ENCODE measurements at places on chromosomes 11 and 22. TPM values are rescaled to one million over a fixed set of nuclear protein-coding genes. Genes with fewer than 3 reads are reported as not detected.

DNA sequence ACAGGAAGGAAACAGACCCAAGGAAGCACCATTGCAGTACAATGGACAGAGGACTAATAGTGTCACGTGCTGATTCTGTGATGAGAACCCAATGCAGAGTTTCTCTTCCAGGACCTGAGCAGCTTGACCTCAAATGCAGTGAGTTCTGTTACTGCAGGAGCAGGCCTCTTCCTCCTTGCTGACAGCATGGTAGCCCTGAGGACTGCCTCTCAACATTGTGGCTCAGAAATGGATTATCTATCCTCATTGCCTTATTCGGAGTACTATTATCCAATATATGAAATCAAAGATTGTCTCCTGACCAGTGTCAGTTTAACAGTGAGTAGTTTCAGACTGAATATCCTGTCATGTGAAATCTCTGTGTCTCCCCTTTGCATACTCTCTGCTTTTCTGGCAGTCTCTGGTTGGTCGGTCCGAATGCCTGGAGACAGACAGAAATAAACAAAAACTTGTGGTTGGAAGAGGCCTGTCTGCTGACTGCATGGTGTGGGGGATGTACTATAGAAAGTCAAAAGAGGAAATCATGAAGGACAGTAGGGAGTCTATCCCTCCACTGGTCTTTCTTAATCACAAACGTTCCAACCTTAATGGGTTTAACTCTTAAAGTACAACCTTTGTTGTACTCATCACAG lies 6.9 kb upstream of the MS4A14 start:
- no peaks in the 10 kb centered on the region for H3K4me1 ChIP-seq
- no peak overlapping the region for H3K4me3 ChIP-seq
- no peaks in the 10 kb centered on the region for H3K36me3 ChIP-seq
- H3K27ac ChIP-seq = no peak overlapping the region
- H3K27me3 ChIP-seq = no peaks in the 10 kb centered on the region

DNA sequence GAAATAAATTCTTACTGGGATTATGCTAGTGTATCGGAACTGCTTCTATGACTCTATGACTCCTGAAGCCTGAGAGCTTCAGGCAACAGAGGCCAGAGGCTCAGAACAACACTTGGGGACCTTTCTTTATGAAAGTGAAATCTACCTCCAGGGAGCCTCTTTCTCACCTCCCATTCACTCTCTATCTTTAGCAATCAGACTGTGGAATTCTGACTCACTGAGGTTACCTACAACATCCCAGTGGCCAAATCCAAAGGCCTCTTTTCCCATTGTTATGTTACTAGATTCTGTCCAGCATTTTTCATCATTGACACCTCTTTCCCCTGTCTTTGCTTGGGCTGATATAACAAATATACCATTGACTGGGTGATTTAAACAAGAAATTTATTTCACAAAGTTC lies 14.1 kb upstream of the CYB5R2 start:
- no peak for DNase-seq
- H3K4me3 ChIP-seq = no peak overlapping the region
- no peaks in the 10 kb centered on the region for H3K36me3 ChIP-seq
- no peak overlapping the region for H3K27ac ChIP-seq
- peaks cover 4% of the 10 kb centered on the region for H3K27me3 ChIP-seq

GRCh38 chr11:72066855-72067254 lies 13.5 kb downstream of the NUMA1 start:
- H3K4me1 ChIP-seq = peaks cover 55% of the 10 kb centered on the region
- H3K4me3 ChIP-seq = no peak overlapping the region
- H3K27ac ChIP-seq = peak overlapping the region; percentile 83
- H3K27me3 ChIP-seq = no peaks in the 10 kb centered on the region

DNA sequence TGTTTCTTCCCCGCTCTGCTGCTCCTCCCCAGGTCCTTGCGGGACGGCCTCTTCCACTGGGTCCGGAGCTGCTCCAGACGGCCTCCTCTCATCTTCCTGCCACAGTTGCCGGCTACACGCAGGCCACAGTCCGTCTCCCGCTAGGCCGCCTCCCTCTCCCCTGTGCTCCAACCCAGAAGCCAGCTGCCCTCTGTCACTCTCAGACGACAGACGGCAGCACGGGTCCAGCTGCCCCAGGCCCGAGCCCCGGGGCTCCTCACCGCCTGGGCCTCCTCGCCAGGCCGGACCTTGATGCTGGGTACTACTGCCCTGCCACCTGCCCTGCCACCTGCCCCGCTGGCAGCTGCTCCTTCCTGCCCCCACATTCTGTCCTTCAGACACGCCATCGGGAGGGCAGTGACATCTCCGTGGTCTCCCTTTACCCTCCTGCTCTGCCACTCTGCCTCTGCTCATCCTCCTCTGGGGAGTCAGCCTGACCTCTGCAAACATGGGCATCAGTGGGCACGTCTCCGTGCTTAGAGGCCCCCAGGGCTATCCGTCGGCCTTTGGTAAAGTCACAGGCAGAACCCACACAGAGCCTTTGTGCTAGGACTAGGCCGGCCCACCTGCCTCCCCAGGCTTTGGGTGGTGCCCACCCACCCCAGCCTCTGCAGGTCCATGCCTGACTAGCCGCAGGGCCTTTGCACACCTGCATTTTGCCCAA lies 43.1 kb upstream of the TH start:
- no peak overlapping the region for H3K4me3 ChIP-seq
- no peaks in the 10 kb centered on the region for H3K4me1 ChIP-seq
- H3K27ac ChIP-seq = no peak overlapping the region
- H3K27me3 ChIP-seq = peaks cover 56% of the 10 kb centered on the region

- no peak overlapping the region for H3K27ac ChIP-seq
- H3K4me1 ChIP-seq = peaks cover 34% of the 10 kb centered on the region
- H3K4me3 ChIP-seq = no peak overlapping the region
- no peak for DNase-seq
These were observed 57.9 kb downstream of the NECTIN1 start for GRCh38 chr11:119671051-119671450.

DNA sequence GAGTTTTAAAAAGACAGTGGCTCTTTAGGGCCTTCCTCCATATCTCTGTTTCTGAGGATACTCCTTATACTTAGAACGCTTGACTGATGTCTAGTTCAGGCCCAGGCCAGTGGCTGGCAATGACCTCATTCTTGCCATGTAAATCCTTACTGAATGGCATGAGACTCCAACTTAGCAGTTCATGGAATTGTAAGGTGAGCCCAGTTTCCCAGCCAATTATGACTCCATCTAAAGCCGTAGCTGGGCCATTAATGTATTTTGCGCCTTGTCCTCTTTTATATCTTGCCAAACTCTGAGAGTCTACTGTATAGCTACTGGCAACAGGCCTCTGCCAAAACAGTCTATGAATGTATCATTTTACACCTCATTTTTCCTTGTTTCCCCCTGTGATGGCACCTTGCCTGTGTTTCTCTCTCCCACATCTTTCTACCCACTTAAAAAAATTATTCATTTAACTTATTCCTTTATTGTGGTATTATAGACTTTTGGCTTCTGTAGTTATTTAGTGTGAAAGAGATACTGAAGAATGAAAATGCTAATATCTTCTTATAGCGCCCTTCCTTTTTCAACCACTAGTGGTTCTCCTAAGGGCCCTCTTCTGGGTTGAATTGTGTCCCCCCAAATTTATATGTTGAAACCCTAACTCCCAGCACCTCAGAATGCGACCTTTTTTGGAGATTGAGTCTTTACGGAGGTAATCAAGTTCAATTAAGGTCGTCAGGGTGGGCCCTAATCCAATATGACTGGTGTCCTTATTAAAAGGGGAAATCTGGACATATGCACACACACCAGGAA lies 67.4 kb downstream of the ZNRF3 start:
- H3K27me3 ChIP-seq = no peaks in the 10 kb centered on the region
- H3K27ac ChIP-seq = no peak overlapping the region
- H3K36me3 ChIP-seq = no peaks in the 10 kb centered on the region
- no peak overlapping the region for H3K4me3 ChIP-seq

- no peak for DNase-seq
- H3K27me3 ChIP-seq = no peaks in the 10 kb centered on the region
- H3K4me3 ChIP-seq = no peak overlapping the region
- H3K4me1 ChIP-seq = peaks cover 9% of the 10 kb centered on the region
- H3K27ac ChIP-seq = no peak overlapping the region
These were observed 405.3 kb upstream of the CCDC90B start for GRCh38 chr11:83691451-83691950.

DNA sequence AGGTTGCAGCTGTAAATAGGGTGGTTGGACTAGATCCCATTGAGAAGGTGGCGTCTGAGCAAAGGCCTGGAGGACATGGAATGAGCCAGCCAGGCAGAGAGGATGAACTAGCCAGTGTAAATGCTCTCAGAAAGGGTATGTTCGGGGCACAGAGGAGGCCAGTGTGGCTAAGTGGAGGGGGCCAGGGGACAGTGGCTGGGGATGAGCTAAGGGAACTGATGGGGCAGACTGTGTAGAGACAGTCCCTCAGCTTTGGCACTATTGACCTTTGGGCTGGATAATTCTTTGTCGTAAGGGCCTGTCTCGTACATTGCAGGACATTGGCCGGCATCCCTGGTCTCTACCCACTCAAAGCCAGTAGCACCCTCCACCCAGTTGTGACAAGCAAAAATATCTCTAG lies 43.7 kb upstream of the ISX start:
- no peak overlapping the region for H3K27ac ChIP-seq
- H3K36me3 ChIP-seq = no peaks in the 10 kb centered on the region
- H3K27me3 ChIP-seq = no peaks in the 10 kb centered on the region
- DNase-seq = no peak

- DNase-seq = no peak
- no peak overlapping the region for H3K27ac ChIP-seq
- H3K4me1 ChIP-seq = peaks cover 23% of the 10 kb centered on the region
- H3K27me3 ChIP-seq = no peaks in the 10 kb centered on the region
- H3K36me3 ChIP-seq = no peaks in the 10 kb centered on the region
- H3K4me3 ChIP-seq = no peak overlapping the region
These were observed 25.2 kb downstream of the RELT start for GRCh38 chr11:73401217-73401923.

GRCh38 chr11:132430429-132431062 lies 1060.1 kb downstream of the NTM start:
- no peaks in the 10 kb centered on the region for H3K36me3 ChIP-seq
- no peaks in the 10 kb centered on the region for H3K4me1 ChIP-seq
- H3K27ac ChIP-seq = no peak overlapping the region
- no peaks in the 10 kb centered on the region for H3K27me3 ChIP-seq
- H3K4me3 ChIP-seq = no peak overlapping the region
- DNase-seq = no peak

DNA sequence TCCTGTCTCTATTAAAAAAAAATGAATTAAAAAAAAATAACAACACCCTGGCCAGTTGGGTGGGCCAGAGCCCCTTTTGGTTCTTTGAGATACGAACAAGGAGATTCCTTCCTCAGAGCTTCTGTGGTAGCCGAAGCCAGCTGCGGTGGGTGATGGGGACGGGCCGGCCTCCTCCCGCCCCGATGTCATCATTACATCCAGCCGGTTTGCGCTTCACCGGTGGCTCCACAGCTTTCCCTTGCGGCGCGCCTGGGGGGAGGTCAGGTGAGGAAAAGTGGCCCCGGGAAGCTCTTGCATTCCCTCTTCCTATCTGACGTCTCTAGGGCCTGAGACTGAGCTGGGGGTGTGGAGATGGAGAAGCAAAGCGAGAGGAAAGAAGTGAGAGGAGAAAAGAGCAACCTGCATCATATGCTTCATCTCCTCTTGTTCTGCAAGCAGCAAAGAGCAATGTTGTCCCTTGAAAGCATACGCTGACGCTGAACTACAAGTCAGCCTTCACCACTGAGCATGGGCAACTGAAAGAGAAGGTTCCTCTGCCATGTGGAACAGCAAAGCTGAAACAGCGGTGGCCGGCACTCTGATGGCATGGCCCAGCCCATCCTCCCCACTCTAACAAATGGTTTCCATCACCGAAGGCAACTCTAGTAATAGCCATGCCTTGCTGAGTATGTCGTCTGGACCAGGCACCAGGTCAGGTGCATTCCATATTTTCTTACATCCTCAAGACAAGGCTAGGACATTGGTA lies 6.0 kb downstream of the ADAMTS8 start:
- DNase-seq = no peak
- H3K4me1 ChIP-seq = peaks cover 58% of the 10 kb centered on the region
- H3K27me3 ChIP-seq = peaks cover 9% of the 10 kb centered on the region
- no peaks in the 10 kb centered on the region for H3K36me3 ChIP-seq

DNA sequence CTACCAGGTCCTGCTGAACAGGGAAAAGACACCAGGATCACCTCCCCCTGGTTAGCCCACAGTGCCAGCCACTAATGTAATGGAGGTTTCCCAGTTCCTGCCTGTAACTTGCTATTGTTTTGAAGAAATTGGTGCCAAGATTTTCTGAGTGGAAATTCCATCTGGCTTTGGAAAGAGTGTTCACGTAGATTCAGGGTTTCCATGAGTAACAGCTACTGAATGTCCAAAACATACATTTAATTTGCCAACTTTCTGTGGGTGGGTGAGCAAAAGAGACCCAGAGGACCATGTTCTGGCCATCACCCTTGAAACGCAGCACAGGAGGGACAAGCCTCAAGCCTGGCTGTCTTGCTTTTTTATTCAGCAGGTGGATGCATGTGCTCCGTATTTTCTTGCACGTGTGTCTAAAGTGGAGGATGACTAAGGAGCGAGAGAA lies 8.8 kb upstream of the DKK3 start:
- H3K4me3 ChIP-seq = no peak overlapping the region
- peak overlapping the region; percentile 67 for H3K27ac ChIP-seq
- no peaks in the 10 kb centered on the region for H3K27me3 ChIP-seq
- peaks cover 44% of the 10 kb centered on the region for H3K4me1 ChIP-seq
- DNase-seq = no peak

DNA sequence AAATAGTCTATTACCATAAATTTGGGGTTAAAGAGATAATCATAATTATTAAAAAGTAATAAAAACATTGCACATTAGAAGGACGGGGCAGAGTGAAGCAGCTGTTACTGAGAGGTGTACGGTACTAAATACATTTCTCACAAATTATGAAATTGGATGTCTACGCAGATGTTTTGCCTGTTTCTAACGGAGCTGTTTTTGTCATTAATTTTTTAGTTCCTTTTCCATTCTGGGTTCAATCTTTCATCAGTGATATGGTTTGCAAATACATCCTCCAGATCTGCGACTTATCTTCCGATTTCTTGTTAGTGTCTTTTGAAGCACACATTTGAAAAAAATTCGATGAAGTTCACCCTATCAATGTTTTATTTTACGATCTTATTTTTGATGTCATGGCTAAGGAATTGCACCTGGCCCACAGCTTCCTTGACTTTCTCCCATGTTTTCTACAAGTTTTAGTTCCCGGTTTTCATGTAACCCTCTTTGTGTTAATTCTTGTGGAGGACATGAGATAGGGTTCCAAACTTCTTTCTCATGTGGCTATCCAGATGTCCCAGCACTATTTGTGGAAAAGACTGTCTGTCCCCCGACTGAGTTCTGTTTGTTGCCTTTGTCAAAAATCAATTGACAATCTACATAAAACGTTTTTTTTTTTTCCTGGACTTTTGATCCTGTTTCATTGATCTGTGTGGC lies 21.3 kb upstream of the KRTAP5-6 start:
- peaks cover 6% of the 10 kb centered on the region for H3K27me3 ChIP-seq
- no peak overlapping the region for H3K27ac ChIP-seq
- H3K4me3 ChIP-seq = no peak overlapping the region

SLC16A8 gene
- 0.29 TPM for total RNA-seq

SLC15A3 gene
- 24.1 TPM for total RNA-seq

ATP5MG gene
- 61.0 TPM for total RNA-seq

INS gene
- not detected for total RNA-seq

PRR33 gene
- total RNA-seq = not detected

DNAJB7 gene
- not detected for total RNA-seq
